Cardiac atrium fibroblast (primary cell): ENCODE measurements at places on chromosomes 5 and 9. TPM values are rescaled to one million over a fixed set of nuclear protein-coding genes. Genes with fewer than 3 reads are reported as not detected.

The OGN gene
- 0.49 and 11.4 TPM in 2 replicates for total RNA-seq

The IFNA2 gene
- not detected in 2 replicates for total RNA-seq

The FOXD4L4 gene
- total RNA-seq: 0.97 TPM in 1 of 2 replicates, not detected in the other

The TAS2R1 gene
- not detected in 2 replicates for total RNA-seq

The FAM200C gene
- 1.1 and 4.4 TPM in 2 replicates for total RNA-seq

The APBB3 gene
- 7.3 and 9.6 TPM in 2 replicates for total RNA-seq

The WDR5 gene
- total RNA-seq: 16.7 and 20.8 TPM in 2 replicates

The ZFP37 gene
- total RNA-seq: 0.36 and 1.1 TPM in 2 replicates

The PCDHB8 gene
- total RNA-seq: 0.49 TPM in 1 of 2 replicates, not detected in the other

The IL4 gene
- not detected in 2 replicates for total RNA-seq

The EIF4E1B gene
- total RNA-seq: not detected in 2 replicates

The GDA gene
- total RNA-seq: not detected in 2 replicates

The PLPPR1 gene
- not detected in 2 replicates for total RNA-seq

The GBGT1 gene
- total RNA-seq: 4.1 and 6.3 TPM in 2 replicates

The PTGER4 gene
- total RNA-seq: 36.9 and 86.7 TPM in 2 replicates

The FIBCD1 gene
- 0.36 and 0.65 TPM in 2 replicates for total RNA-seq

The FST gene
- 77.1 and 92.4 TPM in 2 replicates for total RNA-seq

The THG1L gene
- 4.2 and 9.0 TPM in 2 replicates for total RNA-seq

The MORN5 gene
- total RNA-seq: not detected in 2 replicates

The PCDHB13 gene
- total RNA-seq: 0.16 and 0.90 TPM in 2 replicates

The IGFBPL1 gene
- not detected in 2 replicates for total RNA-seq

The OLFM1 gene
- total RNA-seq: 2.7 and 7.5 TPM in 2 replicates

The GABRB2 gene
- under 0.01 TPM in 1 of 2 replicates, not detected in the other for total RNA-seq

The ZFYVE16 gene
- 11.9 and 17.8 TPM in 2 replicates for total RNA-seq

The ZNF79 gene
- total RNA-seq: 7.9 and 8.7 TPM in 2 replicates

The PPIC gene
- 39.4 and 42.4 TPM in 2 replicates for total RNA-seq

The SV2C gene
- not detected in 2 replicates for total RNA-seq

The BAAT gene
- total RNA-seq: 0.16 TPM in 1 of 2 replicates, not detected in the other

The HBEGF gene
- total RNA-seq: 4.4 and 5.2 TPM in 2 replicates

The TRIP13 gene
- total RNA-seq: 6.1 and 11.7 TPM in 2 replicates

The PCDHA4 gene
- 0.16 TPM in 1 of 2 replicates, not detected in the other for total RNA-seq

The CANX gene
- 434 and 490 TPM in 2 replicates for total RNA-seq

The KIF12 gene
- total RNA-seq: not detected in 2 replicates

The WNT8A gene
- not detected in 2 replicates for total RNA-seq

The ENHO gene
- 1.6 TPM in 1 of 2 replicates, not detected in the other for total RNA-seq

The POLE3 gene
- total RNA-seq: 32.1 and 35.3 TPM in 2 replicates

The ZFP2 gene
- total RNA-seq: under 0.01 and 0.18 TPM in 2 replicates

The F2RL2 gene
- total RNA-seq: 2.9 and 7.5 TPM in 2 replicates

The ADAMTS19 gene
- 0.54 and 2.1 TPM in 2 replicates for total RNA-seq

The GABRA1 gene
- not detected in 2 replicates for total RNA-seq

The HMGCS1 gene
- total RNA-seq: 21.8 and 32.4 TPM in 2 replicates

The CDX1 gene
- total RNA-seq: not detected in 2 replicates

The CTNNA1 gene
- total RNA-seq: 242 and 296 TPM in 2 replicates

The PCDHB4 gene
- 0.18 and 0.97 TPM in 2 replicates for total RNA-seq

The OBP2B gene
- not detected in 2 replicates for total RNA-seq

The FOXD4L3 gene
- total RNA-seq: not detected in 2 replicates

The TMEM215 gene
- total RNA-seq: not detected in 2 replicates

The TMEM8B gene
- total RNA-seq: 2.0 and 2.1 TPM in 2 replicates

The FOXD4 gene
- total RNA-seq: not detected in 2 replicates

The SPATA31A3 gene
- not detected in 2 replicates for total RNA-seq

The CPEB4 gene
- total RNA-seq: 15.7 and 21.7 TPM in 2 replicates

The CDKN2A gene
- 8.7 and 11.8 TPM in 2 replicates for total RNA-seq

The PCDHB16 gene
- 0.54 TPM in 1 of 2 replicates, not detected in the other for total RNA-seq

The MGAT1 gene
- 153 and 173 TPM in 2 replicates for total RNA-seq

The CSF2 gene
- 2.3 TPM in 1 of 2 replicates, not detected in the other for total RNA-seq

The ANKRD34B gene
- total RNA-seq: not detected in 2 replicates

The SCGB3A1 gene
- total RNA-seq: not detected in 2 replicates

The BARHL1 gene
- not detected in 2 replicates for total RNA-seq

The ADAMTS2 gene
- total RNA-seq: 157 and 162 TPM in 2 replicates
